NCI-H1092 treated with DMSO at 0.1 percent for 48 hours (cell line): ENCODE measurements at places on chromosomes 6 and 20.

- DNase-seq: no peak
Measured at GRCh38 chr20:62245911-62246280, 7.6 kb downstream of the OSBPL2 start.

- DNase-seq: no peak
Measured at GRCh38 chr20:3815703-3816315, 4.5 kb upstream of the AP5S1 start.

DNA sequence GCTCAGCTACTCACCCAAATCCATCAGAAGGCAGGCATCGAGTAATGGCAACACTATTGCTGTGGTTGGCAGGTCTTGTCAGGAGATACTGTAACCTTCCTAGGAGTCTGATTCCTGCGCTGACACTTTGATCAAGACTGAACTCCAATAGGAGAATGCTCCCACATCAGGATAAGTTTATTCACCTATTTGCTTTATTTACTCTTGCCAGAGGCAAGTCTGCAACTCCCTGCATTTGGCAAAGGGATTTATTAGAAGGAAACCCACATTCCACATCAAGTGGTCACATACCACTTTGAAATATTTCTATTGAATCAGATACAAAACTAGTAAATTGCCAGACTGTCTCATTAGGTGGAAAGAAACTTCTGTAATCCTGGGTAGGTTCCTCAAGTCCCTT lies 43.5 kb downstream of the ZFAND3 start:
- DNase-seq: no peak

DNA sequence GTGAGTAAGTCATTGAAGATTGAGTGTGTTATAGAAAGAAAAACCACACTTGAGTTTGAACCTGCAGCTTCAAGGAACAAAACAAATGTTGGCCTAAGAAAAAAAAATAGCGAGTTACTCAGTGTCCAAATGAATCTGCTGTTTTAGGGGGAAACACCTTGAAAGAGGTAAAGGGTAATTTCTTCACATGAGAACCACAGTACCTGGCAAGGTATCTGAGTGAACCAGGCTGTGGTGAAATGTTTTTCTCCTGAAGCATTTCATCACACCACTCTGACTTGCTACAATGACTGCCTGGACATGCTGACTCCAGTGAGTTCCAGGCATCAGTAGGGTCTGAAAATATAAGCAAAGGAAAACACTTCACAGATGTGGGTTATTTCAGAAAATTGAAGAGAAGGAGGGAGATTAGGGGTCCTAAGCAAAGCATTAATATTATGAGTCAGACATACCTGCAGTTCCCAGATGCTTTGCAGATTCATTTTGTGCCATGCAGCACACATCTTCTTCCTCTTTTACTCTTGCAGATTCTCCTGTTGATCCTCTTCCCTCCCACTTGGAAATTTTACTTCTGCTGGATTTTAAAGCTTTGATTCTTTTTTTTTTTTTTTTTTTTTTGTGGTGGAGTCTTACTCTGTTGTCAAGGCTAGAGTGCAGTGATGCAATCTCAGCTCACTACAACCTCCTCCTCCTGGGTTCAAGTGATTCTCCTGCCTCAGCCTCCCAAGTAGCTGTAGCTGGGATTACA lies 206.2 kb upstream of the SGK1 start:
- DNase-seq: no peak

- DNase-seq: no peak
Measured at GRCh38 chr20:25467441-25467840, 60.0 kb downstream of the GINS1 start.

DNA sequence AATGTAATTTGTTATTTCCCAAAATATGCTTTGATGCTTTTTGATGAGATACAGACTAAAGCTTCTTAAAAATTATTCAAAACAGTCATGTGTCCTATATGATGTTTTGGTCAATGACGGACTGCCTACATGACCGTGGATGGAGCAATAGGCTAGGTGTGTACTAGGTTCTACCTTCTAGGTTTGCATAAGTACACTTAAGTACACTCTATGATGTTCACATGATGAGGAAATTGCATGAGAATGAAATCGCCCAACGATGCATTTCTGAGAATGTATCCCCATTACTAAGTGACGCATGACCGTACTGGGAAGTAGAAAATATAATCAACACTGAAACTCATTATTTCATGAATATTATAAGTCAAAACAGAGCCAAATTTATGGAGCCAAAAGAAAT lies 151.3 kb upstream of the UST start:
- no peak for DNase-seq

DNA sequence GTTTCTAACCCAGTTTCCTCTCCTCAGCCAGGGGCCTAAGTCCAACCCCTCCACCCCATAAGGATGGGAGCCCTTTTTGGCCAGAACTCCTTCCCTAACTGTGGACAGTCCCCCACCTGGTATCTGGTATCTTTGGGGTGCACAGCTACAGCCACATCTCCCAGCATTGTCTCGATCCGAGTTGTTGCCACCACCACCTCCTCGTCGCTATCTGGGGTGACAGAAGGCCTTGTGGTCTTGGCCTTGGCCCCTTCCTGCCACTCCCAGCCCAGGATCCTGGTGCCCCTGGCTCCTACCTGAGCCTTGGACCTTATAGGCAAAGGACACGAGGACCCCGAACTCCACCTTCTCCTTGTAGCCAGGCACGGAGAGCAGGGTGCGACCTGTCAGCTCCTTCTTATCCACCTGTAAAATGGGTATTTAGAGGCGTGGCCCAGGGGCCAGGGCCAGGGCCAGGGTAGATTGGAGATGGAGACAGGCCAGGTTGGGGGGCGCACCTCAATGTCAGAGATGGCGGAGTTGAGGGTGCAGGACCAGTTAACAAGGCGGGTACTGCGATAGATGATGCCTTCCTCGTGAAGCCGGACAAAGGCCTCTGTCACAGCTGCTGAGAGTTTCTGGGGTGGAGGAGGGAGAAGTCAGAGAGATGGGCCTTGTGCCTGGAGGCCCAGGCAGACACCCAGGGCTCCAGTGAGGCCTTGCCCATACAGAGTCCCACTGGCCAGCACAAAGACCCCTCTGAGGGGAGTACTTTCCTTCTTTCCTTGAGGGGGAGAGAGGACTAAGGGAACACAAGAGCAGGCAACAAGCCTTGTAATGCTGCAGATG lies 7.2 kb upstream of the VWA7 start:
- DNase-seq: no peak

DNA sequence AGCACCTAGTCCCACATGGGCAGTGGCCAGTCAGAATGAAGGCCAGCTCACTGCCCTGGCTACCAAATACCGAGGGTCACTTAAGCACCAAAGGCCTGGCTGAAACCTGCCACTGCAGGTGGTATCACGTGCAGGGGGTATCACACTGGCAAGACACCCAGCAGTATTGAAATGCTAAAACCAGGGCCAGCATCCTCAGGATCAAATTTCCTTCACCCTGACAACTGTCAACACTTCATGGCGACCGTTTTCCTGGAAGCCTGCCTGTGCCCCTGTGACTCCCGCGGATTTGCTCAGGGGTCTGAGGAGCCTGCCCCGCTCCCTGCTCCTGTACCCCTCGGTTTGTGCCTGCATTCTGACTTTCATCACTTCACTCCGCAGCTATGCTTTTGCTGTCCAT lies 151.1 kb downstream of the TTLL2 start:
- peak; percentile 95 for DNase-seq

GRCh38 chr20:50037123-50037522 lies 54.3 kb downstream of the SNAI1 start:
- no peak for DNase-seq

GRCh38 chr6:46412662-46413061 lies 78.6 kb downstream of the RCAN2 start:
- DNase-seq: no peak

- DNase-seq: peak; percentile 42
Measured at GRCh38 chr20:45341939-45342854, 6.0 kb downstream of the SDC4 start.

DNA sequence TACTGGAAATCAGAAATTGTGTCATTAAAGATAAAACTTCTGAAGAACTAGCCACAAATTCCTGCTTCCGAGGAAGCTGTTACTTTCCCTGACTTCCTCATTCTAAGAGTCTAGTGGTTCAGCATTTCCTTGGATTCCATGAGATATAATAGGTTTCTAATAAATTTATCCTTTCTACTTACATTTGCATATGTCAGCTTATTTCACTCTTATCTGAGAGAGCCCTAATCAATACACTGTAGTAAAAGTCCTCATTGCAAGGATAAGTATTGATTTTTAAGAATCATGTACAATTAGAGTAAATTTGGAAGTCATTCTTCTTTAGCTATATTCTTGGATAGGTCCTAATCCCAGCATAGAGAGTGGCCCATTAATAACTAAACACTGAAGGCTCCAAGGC lies 16.9 kb upstream of the THEMIS start:
- no peak for DNase-seq

DNA sequence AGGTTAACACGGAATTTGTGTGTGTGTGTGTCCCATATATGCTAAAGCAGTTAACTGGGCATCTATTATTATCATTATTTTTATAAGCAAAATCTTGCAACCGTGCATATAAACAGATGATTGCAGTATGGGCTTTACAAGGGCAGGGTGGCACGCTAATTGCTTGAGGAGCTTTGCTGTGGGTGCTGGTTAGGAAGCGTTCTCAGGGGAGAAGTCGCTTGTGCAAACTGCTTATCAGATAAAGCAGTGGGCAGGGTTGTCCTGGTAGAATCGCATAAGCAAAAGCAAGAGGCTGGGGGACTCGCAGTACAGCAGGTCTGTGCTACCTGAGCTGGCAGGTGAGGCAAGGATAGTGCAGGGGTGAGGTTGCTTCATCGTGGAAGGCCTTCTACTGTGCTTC lies 9.7 kb upstream of the CCN6 start:
- DNase-seq: no peak
